ENCODE measurements at places on chromosomes 11 and 22.
A peak's percentile ranks its signal among the peaks of the same experiment; 100 is the strongest.

- peak; percentile 85 for DNase-seq
Observed at GRCh38 chr11:114340311-114341131, 44.3 kb downstream of the NNMT start.

DNA sequence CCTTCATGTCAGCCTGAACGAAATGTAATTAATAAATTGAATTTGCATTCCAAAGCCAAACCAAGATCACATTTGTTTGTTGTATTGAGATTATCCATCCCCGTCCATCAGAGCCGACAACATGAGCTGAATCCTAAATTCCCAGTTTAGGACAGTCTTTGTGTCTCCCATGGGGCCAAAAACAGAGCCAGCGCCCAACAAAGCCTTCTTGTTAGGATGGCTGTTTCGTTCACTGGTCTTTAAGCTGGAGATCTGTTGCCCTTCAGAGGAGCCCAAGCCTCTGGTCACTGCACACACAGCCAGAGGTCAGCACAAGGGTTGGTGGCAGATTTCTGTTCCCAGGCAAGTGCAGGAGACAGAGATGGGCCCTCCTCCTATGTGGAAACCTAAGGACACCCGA is 25.8 kb downstream of the DSCAML1 start:
- DNase-seq = no peak

- DNase-seq = peak; percentile 15
Observed at GRCh38 chr22:33038131-33038772, 19.9 kb downstream of the SYN3 start.

GRCh38 chr11:96154802-96155520 is 188.0 kb downstream of the MAML2 start:
- peak; percentile 89 for DNase-seq

- no peak for DNase-seq
Observed at GRCh38 chr11:68349461-68350249, 37.3 kb downstream of the LRP5 start.

GRCh38 chr22:21837248-21837979 is 30.0 kb downstream of the MAPK1 start:
- peak; percentile 82 for DNase-seq

DNA sequence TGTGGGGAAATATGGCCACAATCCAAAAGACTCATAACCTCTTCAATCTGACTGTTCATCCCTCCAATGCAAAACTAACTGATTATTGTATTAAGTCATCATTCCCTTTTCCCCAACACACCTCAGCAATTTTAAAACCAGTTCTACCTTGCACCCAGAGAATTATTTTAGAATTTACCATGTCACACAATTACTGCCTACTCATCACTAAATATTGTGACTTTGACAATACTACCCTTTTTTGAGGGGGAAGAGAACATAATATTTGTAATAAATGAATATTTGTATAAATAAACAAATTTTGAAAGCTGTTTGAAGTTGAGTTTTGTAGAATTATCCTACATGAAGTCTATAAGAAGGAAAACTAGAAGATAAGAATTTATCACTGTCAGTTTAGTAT is 28.2 kb upstream of the CALCB start:
- no peak for DNase-seq

DNA sequence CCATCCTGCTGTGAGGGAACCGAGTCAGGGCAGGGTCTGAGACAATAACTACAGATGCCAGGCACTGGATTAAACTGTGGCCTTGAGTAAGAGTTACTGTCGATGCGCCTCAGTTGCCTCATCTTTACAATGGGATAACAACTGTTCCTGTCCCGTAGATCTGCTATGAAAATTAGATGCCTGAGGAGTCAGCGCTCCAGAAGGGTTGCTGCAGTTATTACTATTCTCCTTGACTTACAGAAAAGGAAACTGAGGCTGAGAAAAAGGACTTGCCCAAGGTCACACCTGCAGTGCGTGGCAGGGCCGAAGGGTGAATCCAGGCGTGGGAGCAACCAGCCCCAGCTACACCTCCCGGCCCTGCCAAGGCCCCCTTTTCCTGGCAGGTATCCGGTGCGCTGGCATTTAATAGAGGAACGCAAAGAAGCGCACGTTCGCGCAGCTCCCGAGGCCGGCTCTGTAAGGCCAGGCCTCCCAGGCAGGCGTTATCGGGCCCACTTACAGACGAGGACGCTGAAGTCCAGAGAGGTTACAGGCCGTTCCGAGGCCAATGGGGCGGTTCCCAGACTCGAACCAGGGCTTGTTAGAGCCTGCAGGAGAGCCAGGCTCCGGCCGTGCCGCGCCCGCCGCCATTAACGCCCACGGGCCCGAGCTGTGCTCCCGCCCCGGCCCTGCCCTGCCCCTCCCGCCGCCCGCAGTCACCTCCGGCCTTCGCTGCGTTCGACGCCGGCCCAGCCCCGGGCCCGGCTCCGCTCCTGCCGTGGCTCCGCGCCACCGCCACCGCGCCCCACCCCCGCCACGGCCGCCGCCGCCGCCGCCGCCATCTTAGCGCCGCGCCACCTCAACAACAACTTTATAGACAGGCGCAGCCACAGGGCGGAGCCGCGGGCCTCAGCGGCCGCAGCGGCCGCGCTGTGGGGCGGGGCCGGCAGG is at the start of gene C11orf68:
Gene C11orf68 (minus strand): TSS at position 852 of the 930 bp plus-strand sequence. CDS start 31 bp downstream, at position 821.
- no peak for DNase-seq

DNA sequence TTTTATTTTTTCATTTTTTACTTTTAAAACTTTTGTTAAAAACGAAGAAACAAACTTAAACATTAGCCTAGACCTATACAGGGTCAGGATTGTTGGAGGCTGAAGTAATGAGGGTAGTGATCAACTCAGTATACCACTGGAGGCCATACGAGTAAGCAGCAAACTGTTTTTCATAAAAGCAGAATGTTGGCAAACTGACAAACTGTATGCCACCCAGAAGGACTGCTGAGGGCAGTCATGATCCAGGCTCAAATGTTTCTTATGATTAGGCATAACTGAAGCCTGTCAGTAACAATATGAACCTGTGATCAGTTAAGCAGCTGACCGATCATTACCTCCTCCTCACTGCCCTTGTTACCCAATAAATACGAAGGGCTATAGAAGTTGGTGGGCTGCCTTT is 10.2 kb upstream of the SC5D start:
- no peak for DNase-seq

DNA sequence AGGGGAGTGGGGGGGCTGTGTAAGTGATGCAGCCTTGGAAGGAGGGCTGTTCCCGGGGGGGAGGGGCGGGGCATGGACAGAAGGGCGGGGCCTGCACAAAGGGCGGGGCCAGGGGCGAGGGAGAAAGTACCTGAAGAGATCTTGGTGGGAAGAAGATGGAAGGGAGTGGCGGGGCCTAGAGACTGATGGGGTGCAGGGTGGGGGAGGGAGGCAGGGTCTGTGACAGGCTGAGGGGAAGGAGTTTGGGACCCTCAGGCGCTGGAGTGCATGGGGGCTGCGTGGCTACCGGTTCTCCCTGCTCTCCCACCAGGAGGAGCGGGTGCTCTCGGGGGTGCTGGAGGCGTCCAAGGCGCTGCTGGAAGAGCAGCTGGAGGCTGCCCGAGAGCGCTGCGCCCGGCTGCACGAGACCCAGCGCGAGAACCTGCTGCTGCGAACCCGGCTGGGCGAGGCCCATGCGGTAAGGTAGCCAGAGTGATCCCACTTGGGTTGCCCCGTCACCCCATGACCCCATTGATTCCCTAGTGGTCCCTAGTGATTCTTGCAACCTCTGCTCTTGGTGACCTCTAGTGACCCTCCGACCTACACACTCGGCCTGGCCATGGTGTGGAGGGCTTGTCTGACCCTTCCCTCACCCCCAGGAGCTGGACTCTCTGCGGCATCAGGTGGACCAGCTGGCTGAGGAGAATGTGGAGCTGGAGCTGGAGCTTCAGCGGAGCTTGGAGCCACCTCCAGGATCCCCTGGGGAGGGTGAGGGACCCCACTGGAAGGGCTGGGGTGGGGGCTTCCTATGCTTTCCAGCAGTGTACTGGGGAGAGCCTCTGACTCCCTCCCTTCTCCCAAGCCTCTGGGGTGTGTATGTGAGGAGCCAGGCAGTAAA is 3.1 kb downstream of the CCDC88B start:
- no peak for DNase-seq

DNA sequence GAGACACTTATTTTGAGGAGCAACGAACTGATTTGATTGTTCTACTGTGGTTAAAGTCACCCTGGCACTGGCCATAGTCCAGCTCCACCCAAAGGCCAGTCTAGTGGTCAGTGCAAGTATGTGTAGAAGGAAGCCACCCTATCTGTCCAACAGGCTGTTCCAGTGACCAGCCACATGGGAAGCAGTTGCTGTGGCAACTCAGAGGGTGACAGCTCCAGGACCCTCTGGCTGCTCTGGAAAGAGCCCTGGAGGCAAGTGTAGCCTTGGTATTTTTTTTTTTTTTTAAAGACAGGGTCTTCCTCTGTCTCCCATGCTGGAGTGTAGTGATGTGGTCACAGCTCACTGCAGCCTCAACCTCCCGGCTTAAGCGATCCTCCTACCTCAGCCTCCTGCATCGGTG is 27.8 kb downstream of the LMO1 start:
- no peak for DNase-seq

GRCh38 chr11:75242722-75243600 is 2.4 kb downstream of the TPBGL start:
- DNase-seq = no peak

- DNase-seq = no peak
Observed at GRCh38 chr22:25146307-25146706, 53.4 kb upstream of the CRYBB3 start.

GRCh38 chr11:78197816-78198215 is 9.1 kb downstream of the USP35 start:
- DNase-seq = no peak

DNA sequence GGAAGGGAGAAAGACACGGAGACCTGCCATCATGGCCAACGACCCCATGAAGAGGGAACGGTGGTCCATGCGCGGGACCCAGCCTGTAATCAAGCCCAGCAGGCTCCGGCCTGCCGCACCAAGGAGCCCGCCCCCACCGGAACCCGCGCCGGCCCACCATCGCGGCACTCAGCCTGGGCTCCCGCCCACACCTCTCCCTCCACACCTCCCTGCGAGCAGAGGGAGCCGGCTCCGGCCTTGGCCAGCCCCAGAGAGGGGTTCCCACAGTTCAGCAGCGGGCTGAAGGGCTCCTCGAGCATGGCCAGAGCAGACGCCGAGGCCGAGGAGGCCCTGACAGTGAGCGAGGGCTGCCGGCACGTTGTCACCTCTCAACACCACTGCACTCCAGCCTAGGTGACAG is 1302.8 kb upstream of the CNTN5 start:
- no peak for DNase-seq

GRCh38 chr11:75024068-75024449 is 35.3 kb downstream of the NEU3 start:
- no peak for DNase-seq

- DNase-seq = no peak
Observed at GRCh38 chr11:65536412-65537295, 11.8 kb downstream of the SCYL1 start.

DNA sequence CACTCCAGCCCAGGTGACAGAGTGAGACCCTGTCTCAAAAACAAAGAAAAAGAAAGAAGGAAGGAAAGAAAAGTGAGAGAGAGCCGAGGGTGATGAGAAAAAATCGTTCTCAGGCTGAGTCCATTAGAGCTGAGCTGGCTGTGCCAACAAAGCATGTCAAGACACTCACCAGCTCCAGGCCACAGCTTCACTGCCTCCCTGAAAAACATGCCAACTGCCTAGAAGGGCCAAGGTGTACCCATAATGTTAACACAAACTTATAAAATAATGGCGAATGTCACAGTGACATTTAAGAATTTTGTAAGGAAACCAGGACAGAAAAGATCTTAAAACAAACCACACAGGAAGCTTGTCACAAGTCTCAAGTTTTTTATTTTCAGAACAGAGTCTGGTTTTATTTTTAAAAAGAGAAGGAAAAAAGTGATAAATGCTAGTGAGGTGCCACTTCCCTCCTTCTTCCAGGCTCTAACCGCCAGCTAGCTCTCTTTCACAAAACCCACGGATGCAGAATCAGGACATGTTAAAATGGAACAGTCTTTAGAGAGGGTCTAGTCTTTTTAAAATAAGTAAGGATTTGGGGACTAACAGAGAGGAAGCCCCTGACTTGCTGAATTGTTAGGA is 5.1 kb downstream of the TMEM121B start:
- no peak for DNase-seq

DNA sequence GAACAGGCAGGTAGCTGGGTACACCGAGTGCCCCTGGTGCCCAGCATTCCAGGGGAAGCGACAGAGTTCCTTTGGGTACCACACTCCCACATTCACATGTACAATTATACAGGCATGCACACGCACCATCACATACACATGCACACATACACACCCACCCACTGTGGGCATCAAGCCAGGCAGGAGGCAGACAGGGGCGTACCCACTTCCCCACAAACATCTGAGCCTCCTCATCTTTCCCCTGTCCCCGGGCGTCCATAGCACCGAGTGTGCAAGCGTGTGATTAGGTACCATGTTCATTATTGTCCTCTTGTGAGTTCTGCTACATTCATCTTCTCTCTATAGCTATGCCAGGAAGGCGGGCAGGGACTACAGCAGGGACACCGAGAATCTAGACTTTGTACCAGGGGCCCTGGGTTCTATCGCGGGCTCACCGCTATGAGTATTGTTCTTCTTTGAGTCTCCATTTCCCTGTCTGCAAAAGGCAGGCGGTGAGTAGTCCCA is 2.1 kb upstream of the CARD10 start:
- DNase-seq = no peak

- no peak for DNase-seq
Observed at GRCh38 chr11:131924001-131924400, 553.6 kb downstream of the NTM start.

GRCh38 chr11:76702336-76703128 is 32.0 kb upstream of the LRRC32 start:
- no peak for DNase-seq

GRCh38 chr11:3123761-3124733 is 41.1 kb downstream of the OSBPL5 start:
- peak; percentile 96 for DNase-seq

DNA sequence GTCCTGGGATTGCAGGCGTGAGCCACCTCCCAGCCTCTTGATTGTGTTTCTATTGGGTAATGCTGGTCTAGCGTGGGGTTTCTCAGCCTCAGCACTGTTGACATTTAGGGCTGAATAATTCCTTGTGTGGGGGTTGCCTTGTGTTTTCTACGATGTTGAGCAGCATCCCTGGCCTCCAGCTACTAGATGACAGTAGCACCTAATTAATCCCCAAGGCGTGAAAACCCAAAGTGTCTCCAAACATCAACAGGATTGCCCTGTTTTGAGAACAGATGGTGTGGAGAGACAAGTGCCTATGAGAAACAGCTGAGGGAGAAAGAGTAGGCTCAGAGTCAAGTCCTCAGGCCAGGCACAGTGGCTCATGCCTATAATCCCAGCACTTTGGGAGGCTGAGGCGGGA is 67.2 kb downstream of the SGSM1 start:
- DNase-seq = no peak

GRCh38 chr11:32006799-32007388 is 84.0 kb upstream of the RCN1 start:
- DNase-seq = peak; percentile 54

GRCh38 chr11:26065944-26066343 is 266.0 kb upstream of the ANO3 start:
- no peak for DNase-seq

Measured in AG10803 (cell line).